ENCODE measurements at places on chromosomes 3 and 15.

DNA sequence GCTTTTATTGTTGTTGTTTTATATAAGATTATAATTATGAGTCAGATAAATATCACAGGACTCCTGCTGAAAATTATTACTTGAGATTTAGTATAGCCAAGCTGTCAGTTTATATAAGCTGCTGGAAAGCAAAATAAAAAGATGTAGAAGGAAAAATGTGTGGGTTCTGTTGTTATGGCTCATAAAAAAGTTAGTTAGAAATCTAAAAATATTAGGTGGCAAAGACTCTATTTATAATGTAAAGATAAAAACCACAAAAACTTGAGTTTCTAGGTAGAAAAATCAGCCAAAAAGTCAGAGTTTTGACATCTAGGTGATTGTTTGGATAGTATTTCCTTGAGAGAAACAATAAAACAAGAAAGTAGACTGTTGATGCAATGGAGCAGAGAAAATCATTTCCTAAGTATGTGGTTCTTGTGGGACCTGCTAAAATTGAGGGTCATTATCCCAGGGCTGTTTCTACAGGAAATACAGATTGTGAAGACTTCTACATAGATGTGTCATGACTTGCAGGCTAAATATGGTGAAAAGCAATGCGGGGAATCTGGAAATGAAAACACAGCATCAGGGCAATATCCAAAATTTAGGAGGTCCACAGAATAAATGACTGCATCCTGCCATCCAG, 1109.6 kb upstream of the CADM2 start:
- no peak for DNase-seq

DNA sequence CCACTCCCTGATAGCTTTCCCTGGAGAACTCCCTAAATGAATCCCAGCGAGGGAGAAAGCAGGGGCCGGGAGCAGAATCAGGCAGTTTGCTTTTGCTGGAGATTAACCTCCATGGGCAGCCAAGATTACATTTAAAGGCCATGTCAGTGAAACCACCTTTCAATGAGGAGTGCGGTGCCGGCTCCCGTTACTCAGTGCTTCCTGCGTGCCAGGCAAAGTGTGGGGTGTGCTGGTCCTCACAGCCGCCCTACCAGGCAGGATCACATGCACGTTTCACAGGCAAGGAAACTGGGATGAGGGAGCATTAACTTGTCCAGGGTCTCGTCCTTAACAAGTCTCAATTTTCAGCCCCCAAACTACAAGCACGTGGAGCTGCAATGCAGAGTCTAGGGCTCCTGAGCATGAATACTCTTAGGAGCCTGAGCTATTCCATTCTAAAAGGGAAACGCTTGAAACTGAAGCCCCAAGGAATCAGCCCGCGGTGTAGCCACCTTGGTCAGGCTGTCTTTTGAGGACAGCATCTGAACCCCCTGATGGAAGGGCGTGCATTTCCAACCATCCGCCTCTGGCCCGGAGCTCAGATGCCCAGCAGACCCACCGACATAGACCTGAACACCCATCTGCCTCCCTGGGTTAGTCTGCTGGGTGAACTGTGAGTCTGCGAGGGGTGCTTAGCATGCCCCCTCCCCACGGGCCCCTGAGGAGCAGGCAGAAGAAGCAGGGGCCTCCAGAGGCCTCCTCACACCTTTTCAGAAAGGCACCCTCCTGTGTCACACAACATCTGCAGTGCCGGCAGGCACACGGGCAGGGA, 5.6 kb downstream of the IGDCC3 start:
- no peak for DNase-seq

- DNase-seq = no peak
These were observed 95.8 kb upstream of the CGNL1 start for GRCh38 chr15:57280464-57280863.

GRCh38 chr3:158420654-158421396, 150.2 kb upstream of the MLF1 start:
- DNase-seq = no peak

- no peak for DNase-seq
These were observed 398.3 kb upstream of the ATP10A start for GRCh38 chr15:26261413-26261812.

DNA sequence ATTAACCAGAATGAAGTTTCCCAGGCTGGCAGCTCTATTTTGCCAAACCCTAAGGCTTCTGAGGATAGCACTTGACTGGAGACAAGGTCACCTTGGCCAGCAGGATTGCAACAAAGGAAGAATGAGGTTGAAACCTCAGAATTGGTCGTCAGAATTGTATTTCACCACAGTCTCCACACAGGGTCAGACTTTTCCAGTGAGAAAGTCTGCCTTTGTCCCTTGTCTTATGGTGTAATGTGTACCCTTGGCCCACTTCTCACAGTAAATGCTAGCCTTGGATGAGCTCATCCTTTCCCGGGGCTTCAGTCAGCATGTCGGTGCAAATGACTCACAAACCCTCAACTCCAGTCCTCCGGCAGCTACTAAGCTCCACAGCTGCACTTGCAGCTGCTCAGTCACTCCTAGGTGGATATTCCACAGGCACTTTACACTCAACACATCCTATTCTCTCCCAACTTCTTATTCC, 19.7 kb downstream of the SSR3 start:
- no peak for DNase-seq

DNA sequence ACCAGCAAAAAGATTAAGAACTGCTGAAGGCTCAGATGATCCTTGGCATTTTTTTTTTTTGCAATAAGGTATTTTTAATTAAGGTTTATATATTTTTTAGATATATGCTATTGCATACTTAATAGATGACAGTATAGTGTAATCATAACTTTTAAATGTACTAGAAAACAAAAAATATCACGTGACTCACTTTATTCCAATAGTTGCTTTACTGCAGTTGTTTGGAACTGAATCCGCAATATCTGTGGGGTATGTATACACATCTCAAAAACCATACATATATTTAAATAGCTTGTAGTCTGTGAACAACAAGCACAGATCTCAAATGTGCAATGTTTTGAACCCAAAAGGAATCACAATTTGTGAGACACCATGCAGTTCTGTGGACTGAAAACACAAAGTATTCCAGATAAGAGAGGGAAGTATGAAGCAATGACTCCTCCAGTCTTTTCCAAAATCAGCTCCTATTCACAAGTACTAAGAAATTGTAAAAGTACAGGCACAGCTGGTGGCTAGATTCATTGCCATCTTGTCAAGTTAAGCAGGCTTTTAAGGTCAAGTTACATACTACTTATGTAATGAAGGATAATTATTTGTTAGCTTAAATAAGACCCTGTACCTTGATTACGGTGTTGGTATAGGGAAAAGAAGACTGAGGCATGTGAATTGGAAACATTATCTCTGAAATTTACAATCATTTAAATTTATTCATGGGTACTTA, 331.1 kb downstream of the TBC1D5 start:
- no peak for DNase-seq

DNA sequence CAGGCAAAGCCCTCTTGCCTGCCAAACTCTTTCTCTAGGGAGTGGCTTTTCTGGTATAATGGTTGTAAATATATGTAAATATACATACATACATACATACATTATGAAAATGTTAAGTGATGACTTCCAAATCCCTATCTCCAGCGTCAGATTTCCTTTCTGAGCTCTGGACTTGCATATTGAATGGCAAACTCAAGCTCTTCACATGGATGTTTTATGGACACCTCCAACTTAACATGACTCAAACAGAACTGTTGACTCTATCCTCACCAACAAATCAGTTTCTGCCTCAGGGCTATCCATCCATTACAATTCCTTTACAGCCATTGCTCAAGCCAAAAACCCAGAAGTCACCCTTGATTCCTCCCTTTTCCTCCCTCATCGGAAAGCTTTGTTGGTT, 45.1 kb downstream of the ADAMTSL3 start:
- no peak for DNase-seq

Data from cortex of kidney (tissue), 1 donor.